ENCODE measurements at places on chromosomes 3 and 15.

- DNase-seq = no peak
Measured at GRCh38 chr15:78211189-78211921, 23.0 kb downstream of the ACSBG1 start.

GRCh38 chr3:67335813-67336212 lies 318.6 kb downstream of the SUCLG2 start:
- no peak for DNase-seq

DNA sequence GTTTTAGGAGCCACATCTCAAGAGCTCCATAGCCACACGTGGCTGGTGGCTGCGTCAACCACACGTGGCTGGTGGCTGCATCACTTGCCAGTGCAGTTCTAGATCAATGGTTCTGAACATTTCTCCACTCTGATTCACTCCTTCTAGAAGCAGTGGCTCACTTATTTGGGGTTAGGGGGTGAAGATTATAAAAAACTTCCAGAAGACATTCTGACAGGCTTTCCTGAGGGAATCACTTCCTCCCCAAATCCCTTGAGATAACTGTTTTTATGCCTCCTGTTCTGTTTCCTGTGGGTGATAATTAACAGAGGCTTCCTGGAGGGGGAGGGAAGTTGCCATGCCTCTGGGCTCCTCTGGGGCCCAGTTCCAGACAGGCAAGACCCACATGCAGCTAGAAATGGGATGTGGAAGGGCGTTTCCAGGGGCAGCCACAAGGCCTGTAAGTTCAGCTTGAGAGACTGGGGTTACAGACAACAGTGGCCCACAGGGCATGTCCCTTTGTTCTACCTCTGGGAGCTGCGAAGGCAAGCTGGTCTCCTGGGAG lies 23.6 kb downstream of the HEG1 start:
- DNase-seq = no peak

GRCh38 chr3:5498981-5499380 lies 311.5 kb downstream of the EDEM1 start:
- DNase-seq = no peak

DNA sequence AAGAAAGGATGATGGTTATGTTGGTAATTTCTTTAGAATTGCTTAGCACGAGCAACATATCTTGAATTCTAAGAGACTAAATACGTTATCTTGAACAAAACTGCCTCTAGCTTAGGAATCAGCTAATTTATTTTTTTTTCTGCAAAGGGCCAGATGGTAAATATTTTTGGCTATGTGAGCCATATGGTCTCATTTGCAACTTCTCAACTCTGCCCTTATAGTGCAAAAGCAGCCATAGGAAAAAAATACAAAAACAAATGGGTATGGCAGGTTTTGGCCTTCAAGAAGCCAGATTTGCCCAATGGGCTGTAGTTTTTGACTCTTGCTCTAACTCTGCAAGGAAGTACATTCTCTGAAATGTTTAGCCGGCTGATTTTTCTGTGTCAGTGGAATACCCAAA lies 11.9 kb downstream of the OXSM start:
- no peak for DNase-seq

DNA sequence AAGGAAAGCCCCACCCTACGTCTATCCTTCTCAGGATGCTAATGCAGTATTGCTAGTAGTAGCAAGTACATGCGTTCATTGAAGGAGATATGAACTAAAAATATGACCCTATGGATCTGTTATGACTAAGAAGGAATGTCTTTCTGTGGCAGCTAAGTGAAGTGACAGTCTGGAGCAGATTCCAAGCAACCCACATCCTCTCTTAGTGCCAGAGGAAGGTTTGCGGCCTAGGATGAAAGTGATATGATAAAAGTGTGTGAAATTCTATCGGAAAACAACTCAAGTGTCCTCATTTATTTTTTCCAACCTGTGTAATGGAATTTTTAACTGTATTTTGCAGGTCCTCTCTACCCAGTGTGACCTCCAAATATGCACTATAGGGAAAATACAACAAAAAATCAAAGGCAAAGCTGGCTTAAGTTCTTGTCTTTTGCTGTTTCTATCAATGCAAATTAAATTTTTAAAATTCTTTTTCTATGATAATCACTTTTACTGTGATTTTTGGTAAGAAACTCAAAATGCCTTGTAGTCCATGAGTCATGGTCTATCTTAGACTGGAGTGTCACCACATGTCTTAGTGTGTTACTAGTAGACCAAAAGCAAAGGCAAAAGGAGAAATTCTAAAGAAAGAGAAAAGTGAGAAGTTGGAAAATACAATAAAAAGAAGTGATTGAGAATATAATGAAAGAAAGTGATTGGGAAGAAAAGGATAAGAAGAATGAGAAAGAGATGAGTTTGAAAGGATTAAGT lies 161.2 kb upstream of the TMCO5A start:
- no peak for DNase-seq

DNA sequence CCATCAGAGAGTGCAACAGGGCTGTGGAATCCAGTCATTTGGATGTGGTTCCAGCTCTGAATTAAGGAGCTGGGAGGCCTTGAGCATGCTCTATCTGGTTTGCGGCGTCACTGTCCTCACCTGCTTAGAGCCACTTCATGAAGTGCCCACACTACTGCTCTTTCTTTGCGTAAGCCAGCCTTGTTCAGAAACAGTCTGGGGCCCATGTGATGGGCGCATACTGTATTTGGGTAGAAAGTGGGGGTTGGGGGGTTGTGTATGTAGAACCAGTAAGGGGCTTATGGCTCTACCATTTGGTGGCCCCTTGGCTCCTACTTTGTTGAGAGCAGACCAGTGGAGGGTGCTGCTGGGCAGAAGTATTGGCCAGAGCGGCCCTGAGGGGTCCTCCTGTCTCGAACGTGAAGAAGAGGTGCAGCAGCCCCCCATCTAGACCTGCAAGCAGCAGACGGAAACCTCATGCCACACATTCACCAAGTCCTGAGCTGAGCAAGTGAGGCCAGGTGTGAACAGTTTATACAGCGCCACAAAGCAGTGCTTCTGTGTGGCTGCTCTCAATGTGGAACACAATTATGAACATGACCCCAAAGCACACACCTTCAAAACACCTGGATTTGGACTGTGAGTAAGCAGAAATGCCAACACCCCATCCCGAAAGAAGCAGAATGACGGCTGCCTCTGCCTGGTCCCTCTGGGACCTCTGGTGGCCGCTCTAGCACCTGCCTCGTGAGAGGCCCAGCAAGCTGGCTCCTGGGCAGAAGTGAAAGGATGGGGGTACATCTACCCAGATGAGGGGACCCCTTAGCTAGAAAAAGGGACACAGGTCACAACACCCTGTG lies 26.6 kb downstream of the SRPRB start:
- no peak for DNase-seq

DNA sequence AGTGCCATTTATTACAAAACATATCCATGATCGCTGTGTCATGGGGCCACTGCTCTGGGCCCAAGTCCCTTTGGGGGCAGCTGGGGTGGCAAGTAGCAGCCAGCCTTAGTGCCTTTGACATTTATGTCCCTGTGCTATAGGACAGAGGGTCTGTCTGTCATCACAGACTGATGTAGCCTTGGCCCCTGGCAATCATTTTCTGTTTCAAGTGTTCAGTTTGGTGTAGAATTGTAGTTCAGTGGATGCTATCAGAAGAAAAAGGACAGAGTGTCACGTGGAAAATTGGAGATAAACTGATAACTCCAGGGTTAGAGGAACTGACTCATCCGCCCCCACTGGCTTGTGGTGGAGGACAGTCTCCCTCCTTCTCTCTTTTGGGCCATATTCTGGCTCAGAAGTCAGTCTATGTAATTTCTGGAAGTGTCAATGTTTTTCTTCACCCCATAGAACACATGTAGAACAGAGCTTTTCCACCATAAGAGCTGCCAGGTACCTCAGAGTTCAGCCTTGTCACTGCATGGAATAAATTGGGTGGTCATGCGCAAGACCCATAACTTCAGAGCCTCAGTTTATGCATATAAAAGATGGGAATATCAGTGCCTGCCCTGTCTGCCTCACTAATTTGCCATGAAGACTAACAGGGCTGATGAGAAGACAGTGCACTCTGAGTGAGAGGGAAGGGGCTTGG lies 4.5 kb upstream of the MRPS22 start:
- no peak for DNase-seq

DNA sequence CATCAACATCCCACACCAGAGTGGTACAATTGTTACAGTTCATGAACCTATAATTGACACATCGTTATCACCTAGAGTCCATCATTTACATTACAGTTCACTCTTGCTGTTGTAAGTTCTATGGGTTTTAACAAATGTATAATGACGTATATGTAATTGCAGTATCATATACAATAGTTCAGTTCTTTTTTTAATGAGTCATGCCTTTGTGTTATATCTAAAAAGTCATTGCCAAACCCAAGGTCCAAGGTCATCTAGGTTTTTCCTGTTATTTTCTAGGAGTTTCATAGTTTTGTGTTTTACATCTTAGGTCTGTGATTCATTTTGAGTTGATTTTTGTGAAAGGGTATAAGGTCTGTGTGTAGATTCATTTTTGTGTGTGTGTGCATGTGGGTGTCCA lies 160.9 kb upstream of the GALNT15 start:
- DNase-seq = no peak

DNA sequence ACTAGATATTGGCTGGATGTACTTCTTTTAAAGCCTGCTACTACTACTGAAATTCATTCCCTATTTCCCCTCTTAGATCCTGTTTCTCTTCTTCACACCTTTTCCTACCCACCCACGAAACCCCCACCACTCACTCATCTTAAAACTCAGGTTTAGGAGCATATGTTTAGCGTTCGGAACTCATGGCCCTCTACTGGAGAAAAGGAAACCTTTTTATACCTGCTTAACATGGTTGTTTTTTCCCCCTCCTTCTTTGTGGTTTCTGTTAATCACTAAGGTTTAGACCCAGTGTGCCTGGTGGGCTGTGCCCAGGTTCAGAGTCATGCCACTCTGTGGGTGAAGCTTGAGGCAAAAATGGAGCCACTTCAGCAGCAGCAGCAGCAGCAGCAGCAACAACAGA lies 2.6 kb downstream of the ARID3B start:
- DNase-seq = no peak
